RPMI8226 (cell line): ENCODE measurements at places on chromosomes 4 and X.

- DNase-seq: no peak
These were observed 2.6 kb downstream of the CXCL2 start for GRCh38 chr4:74096265-74096980.

- no peak for DNase-seq
These were observed 131.9 kb downstream of the REELD1 start for GRCh38 chr4:146346276-146346675.

DNA sequence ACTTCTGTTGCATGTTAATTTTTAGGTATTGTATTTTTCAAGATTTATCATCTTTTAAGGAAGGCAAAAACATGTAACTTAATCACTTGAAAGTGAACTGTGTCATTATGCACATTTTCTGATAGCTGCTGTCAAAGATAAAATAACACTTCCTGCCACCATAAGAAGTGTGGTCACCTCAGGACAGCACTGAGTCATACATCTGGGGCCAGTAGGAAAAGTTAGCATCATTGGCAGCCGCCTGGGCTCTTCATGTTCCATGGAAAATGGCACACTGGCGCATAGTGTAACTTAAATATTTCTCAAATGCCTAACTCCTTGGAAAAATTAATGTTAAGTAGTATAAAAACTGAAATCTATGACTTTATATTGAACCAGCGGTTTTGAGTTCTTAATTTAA lies 24.2 kb downstream of the CNKSR2 start:
- no peak for DNase-seq

DNA sequence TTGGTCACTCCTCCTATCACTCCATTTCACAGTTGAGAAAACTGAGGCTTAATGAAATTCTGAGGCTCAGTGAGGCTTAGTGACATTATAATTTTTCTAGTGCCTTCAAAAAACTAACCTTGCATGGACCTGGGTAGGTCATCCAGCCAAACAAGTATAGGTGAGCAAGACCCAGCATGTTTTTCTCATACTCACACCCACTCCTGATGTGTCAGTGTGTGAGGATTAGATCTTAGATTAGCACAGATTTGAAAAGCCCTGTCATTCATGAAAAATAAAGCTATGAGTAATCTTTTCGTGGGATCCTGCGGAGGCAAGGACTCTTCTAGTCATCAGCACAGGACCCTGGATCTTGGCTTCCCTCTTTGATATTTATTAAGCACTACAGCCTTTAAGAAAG lies 146.7 kb downstream of the CHIC2 start:
- DNase-seq: no peak

DNA sequence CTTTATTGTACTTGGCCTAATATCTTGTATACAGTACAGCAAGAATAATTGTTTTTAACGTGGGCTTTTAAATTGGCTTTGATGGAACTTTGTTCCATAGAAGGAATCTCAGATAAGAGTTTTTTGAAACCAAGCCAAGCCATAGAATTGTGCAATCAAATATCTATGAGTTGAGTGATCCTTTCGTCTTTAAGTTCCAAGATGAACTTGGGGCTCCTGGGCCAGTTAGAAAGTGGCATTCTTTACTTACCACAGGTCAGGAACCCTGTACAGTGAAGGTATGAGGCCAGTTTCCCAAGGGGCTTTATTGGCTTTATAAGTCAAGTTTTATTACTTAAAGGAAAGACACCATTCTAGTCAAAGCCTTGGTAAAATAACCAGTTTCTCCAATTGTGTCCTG lies 2104.2 kb downstream of the PCDH7 start:
- no peak for DNase-seq

DNA sequence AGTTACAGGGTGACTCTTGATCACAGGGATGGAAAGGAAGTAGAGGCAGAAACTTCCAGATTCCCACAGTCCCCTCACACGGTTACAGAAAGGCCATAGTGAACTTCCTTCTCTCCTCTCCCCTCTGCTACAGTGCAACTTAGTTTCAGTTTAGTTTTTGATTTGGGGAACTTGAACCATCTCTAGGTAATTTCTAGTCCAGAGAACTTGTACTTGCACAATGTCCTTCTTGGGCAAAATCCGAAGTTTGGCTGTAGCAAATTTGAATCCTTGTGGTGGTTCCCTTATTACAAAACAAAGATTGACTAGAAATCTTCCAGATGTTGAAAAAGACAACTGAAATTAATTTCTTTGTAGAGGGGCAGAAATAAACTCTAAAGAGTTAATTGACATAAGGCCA lies 1.2 kb upstream of the BLTP1 start:
- DNase-seq: no peak

- no peak for DNase-seq
These were observed 83.1 kb downstream of the DLG3 start for GRCh38 chrX:70527610-70528345.

- no peak for DNase-seq
These were observed 106.7 kb upstream of the BMP2K start for GRCh38 chr4:78669453-78669852.

GRCh38 chrX:8364369-8365141 lies 100.1 kb upstream of the VCX3B start:
- peak; percentile 49 for DNase-seq

GRCh38 chrX:4825550-4825949 lies 1112.1 kb upstream of the PRKX start:
- peak; percentile 58 for DNase-seq

DNA sequence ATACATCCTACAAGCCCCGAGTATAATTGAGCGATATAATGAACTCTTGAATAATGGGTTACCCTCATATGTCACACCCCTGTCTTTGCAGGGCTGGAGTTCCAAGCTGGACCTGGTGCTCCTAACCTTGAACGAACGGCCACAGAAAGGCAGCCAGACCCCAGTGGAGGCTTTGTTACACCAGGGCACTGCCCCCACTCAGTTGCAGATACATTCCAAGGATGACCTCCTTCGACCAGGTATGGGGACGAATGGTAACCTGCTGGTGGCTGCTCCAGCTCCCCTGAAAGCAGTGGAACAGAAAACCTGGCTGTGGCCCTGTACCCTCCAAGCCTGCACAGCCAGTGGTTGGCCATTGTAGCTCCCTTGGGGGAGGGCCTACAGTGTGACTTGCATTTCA lies 56.6 kb upstream of the CCDC149 start:
- no peak for DNase-seq

GRCh38 chr4:166197166-166197565 lies 324.1 kb downstream of the TLL1 start:
- no peak for DNase-seq
